ENCODE measurements at places on chromosomes 1 and 21. TPM values are rescaled to one million over a fixed set of nuclear protein-coding genes. Genes with fewer than 3 reads are reported as not detected.
A peak's percentile ranks its signal among the peaks of the same experiment; 100 is the strongest.

DNA sequence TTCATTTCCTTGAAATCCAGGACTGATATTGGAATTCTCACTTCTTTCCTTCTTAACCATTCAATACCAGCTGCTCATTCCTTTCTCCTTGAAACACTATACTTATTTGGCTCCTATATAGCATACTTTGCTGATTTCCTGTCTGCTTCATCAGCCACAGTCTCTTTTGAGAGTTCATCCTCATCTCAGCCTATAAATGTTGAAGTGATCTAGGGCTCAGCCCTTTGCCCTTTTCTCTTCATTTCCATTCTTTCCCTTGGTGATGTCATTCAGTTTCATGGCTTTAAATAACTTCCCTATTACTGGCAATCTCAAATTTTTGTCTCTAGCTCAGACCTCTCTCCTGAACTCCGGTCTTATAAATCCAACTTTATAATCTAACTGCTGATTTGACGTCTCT is 24.1 kb upstream of the RABGAP1L start:
- H3K4me3 ChIP-seq: no peak overlapping the region
- H3K4me1 ChIP-seq: no peaks in the 10 kb centered on the region
- no peak for DNase-seq

DNA sequence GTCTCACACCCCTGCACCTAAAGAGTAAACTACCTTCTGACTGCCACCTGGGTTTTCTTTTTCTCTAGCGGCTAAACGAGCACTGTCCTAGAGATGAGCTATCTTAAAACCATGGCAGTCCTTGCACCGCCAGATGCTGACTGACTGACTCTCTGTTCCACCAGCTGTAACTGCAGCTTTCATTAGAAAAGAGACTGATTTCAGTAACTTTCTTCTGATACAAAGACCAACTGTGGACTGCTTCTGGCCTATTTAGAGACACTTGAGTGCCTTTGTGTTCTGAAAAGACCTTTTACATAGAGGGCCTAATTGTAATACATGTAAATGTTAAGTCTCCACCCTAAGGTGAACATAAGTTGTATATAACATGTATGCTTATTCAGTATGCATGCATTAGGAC is 152.5 kb downstream of the DISC1 start:
- no peaks in the 10 kb centered on the region for H3K36me3 ChIP-seq
- peaks cover 7% of the 10 kb centered on the region for H3K4me1 ChIP-seq
- no peaks in the 10 kb centered on the region for H3K27me3 ChIP-seq

GRCh38 chr1:24009406-24009805 is 29.3 kb upstream of the SRSF10 start:
- DNase-seq: no peak
- H3K4me1 ChIP-seq: peaks cover 24% of the 10 kb centered on the region
- no peaks in the 10 kb centered on the region for H3K27me3 ChIP-seq
- H3K36me3 ChIP-seq: no peaks in the 10 kb centered on the region
- peak overlapping the region; percentile 74 for H3K27ac ChIP-seq

DNA sequence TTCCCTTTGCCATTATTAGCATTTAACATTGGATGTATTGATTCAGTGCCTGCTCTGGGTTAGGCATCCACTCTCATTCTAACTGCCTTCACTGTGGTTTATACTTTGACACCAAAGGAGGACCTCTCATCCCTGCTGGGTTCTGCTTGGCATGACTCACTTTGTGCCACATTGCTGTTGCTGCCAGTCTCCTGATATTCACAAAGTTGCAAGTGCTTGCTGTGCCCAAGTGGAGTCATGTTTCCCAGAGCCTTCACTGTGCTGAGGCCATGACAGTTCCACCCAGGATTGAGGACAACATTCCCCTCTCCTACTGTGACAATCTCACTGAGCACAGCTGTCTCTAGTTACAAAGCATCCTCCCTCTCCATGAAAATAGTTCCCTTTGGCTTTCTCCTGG is 519.9 kb upstream of the USP24 start:
- no peak overlapping the region for H3K27ac ChIP-seq
- H3K4me1 ChIP-seq: no peaks in the 10 kb centered on the region
- H3K36me3 ChIP-seq: no peaks in the 10 kb centered on the region
- no peak overlapping the region for H3K4me3 ChIP-seq
- H3K27me3 ChIP-seq: no peaks in the 10 kb centered on the region
- no peak for DNase-seq

C1orf94 gene
- not detected for total RNA-seq

DRAXIN gene
- total RNA-seq: not detected

GRCh38 chr1:111535256-111536191 is 32.1 kb upstream of the ADORA3 start:
- no peaks in the 10 kb centered on the region for H3K27me3 ChIP-seq
- peak overlapping the region; percentile 81 for H3K27ac ChIP-seq
- no peak for DNase-seq
- H3K4me3 ChIP-seq: peak overlapping the region; percentile 54
- H3K4me1 ChIP-seq: peaks cover 39% of the 10 kb centered on the region

- H3K27ac ChIP-seq: no peak within 1 kb of the TSS
- H3K4me3 ChIP-seq: peak within 1 kb of the TSS; percentile 68
- H3K27me3 ChIP-seq: no peaks in the 10 kb centered on the region
These were observed at the start of gene ZNF695 for GRCh38 chr1:247007511-247008405. ZNF695 (minus strand) TSS chr1:247008057; CDS start chr1:247007908, 149 bp downstream.

DCDC2B gene
- not detected for total RNA-seq

DNA sequence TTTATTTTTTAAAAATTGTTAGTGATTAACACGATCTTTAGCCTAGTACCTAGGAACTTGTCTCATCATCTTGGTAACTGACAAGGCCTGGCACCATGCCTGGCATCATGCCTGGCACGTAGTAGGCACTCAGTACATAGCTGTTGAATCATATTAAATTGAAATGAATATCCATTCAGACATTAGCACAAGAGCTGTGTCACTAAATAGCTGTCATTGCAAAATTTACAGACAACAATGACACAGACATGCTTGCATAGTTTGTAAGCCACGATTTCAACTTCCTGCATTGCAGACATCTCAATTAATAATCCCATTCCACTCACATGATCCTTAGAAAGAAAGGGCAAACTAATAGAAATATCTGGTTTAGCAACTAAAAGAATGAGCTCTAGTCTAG is 15.4 kb upstream of the PHACTR4 start:
- H3K4me1 ChIP-seq: no peaks in the 10 kb centered on the region
- no peak for DNase-seq
- no peaks in the 10 kb centered on the region for H3K27me3 ChIP-seq
- H3K27ac ChIP-seq: no peak overlapping the region

TCEA3 gene
- 22.2 TPM for total RNA-seq

GPA33 gene
- not detected for total RNA-seq

NEGR1 gene
- total RNA-seq: 14.4 TPM

DNA sequence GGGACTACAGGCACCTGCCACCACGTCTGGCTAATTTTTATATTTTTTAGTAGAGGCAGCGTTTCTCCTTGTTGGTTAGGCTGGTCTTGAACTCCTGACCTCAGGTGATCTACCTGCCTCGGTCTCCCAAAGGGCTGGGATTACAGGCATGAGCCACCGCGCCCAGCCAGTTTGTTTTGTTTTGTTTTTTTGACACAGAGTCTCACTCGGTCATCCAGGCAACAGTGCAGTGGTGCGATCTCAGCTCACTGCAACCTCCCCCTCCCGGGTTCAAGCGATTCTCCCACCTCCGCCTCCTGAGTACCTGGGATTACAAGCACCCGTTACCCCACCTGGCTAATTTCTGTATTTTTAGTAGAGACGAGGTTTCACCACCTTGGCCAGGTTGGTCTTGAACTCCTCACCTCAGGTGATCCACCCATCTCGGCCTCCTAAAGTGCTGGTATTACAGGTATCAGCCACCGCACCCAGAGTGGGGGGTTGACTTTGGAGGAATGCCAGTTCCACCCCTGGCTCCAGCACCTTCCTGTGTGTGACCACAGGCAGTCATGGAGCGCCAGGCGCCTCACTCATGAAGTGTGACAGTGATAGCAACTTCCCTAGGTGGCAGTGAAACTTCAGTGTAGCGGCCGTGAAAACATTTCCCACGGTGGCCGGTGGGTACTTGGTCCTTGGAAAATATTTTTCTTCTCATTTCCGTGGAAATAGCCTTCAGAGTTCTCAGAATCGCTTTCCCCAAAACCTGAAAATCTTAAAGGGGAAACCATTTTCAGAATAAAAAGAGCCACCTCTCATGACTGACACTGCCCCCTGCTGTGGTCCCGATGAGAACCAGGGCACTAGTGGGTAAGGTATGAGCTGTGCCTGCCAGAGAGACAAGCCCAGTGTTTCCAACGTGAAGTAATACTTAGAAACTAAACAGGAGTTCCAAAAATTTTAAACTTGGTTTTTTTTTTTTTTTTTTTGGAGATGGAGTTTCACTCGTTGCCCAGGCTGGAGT is 48.6 kb downstream of the WDR4 start:
- DNase-seq: no peak
- H3K36me3 ChIP-seq: no peaks in the 10 kb centered on the region
- H3K27ac ChIP-seq: no peak overlapping the region
- H3K27me3 ChIP-seq: peaks cover 3% of the 10 kb centered on the region
- H3K4me3 ChIP-seq: no peak overlapping the region

RPL11 gene
- total RNA-seq: 433 TPM

DHX9 gene
- total RNA-seq: 62.7 TPM

GSTM5 gene
- 2.0 TPM for total RNA-seq

- peak overlapping the region; percentile 84 for H3K27ac ChIP-seq
- no peaks in the 10 kb centered on the region for H3K36me3 ChIP-seq
- H3K27me3 ChIP-seq: no peaks in the 10 kb centered on the region
These were observed 5.8 kb upstream of the FAM167B start for GRCh38 chr1:32241001-32241763.

SLAMF9 gene
- not detected for total RNA-seq

SPATA6 gene
- 16.1 TPM for total RNA-seq

- no peak for DNase-seq
- no peaks in the 10 kb centered on the region for H3K27me3 ChIP-seq
- H3K36me3 ChIP-seq: no peaks in the 10 kb centered on the region
- H3K4me1 ChIP-seq: peaks cover 20% of the 10 kb centered on the region
These were observed 29.1 kb downstream of the LAMB3 start for GRCh38 chr1:209622841-209623829.

DNA sequence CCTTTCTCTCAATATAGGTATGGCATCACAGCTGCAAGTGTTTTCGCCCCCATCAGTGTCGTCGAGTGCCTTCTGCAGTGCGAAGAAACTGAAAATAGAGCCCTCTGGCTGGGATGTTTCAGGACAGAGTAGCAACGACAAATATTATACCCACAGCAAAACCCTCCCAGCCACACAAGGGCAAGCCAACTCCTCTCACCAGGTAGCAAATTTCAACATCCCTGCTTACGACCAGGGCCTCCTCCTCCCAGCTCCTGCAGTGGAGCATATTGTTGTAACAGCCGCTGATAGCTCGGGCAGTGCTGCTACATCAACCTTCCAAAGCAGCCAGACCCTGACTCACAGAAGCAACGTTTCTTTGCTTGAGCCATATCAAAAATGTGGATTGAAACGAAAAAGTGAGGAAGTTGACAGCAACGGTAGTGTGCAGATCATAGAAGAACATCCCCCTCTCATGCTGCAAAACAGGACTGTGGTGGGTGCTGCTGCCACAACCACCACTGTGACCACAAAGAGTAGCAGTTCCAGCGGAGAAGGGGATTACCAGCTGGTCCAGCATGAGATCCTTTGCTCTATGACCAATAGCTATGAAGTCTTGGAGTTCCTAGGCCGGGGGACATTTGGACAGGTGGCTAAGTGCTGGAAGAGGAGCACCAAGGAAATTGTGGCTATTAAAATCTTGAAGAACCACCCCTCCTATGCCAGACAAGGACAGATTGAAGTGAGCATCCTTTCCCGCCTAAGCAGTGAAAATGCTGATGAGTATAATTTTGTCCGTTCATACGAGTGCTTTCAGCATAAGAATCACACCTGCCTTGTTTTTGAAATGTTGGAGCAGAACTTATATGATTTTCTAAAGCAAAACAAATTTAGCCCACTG is 11.5 kb downstream of the HIPK1 start:
- peaks cover 9% of the 10 kb centered on the region for H3K4me1 ChIP-seq
- no peak for DNase-seq
- peaks cover 7% of the 10 kb centered on the region for H3K36me3 ChIP-seq
- no peaks in the 10 kb centered on the region for H3K27me3 ChIP-seq

GRCh38 chr21:31145274-31145673 is 107.0 kb upstream of the KRTAP19-8 start:
- no peak overlapping the region for H3K27ac ChIP-seq
- no peaks in the 10 kb centered on the region for H3K27me3 ChIP-seq
- no peak for DNase-seq
- H3K4me1 ChIP-seq: no peaks in the 10 kb centered on the region
- no peak overlapping the region for H3K4me3 ChIP-seq

GRCh38 chr1:42164551-42165420 is at the start of gene GUCA2A:
GUCA2A (minus strand) TSS chr1:42164745; CDS start chr1:42164712, 33 bp downstream.
- DNase-seq: no peak
- H3K36me3 ChIP-seq: no peaks in the 10 kb centered on the region
- no peak within 1 kb of the TSS for H3K4me3 ChIP-seq
- H3K4me1 ChIP-seq: peaks cover 4% of the 10 kb centered on the region
- H3K27me3 ChIP-seq: no peaks in the 10 kb centered on the region
- H3K27ac ChIP-seq: no peak within 1 kb of the TSS

- H3K4me1 ChIP-seq: no peaks in the 10 kb centered on the region
- DNase-seq: no peak
- H3K27ac ChIP-seq: no peak overlapping the region
- H3K4me3 ChIP-seq: no peak overlapping the region
- no peaks in the 10 kb centered on the region for H3K27me3 ChIP-seq
These were observed 243.2 kb upstream of the NR5A2 start for GRCh38 chr1:199784138-199784895.

- no peak for DNase-seq
- no peaks in the 10 kb centered on the region for H3K4me1 ChIP-seq
- no peak overlapping the region for H3K4me3 ChIP-seq
These were observed 355.8 kb upstream of the NR5A2 start for GRCh38 chr1:199671684-199672083.

DNA sequence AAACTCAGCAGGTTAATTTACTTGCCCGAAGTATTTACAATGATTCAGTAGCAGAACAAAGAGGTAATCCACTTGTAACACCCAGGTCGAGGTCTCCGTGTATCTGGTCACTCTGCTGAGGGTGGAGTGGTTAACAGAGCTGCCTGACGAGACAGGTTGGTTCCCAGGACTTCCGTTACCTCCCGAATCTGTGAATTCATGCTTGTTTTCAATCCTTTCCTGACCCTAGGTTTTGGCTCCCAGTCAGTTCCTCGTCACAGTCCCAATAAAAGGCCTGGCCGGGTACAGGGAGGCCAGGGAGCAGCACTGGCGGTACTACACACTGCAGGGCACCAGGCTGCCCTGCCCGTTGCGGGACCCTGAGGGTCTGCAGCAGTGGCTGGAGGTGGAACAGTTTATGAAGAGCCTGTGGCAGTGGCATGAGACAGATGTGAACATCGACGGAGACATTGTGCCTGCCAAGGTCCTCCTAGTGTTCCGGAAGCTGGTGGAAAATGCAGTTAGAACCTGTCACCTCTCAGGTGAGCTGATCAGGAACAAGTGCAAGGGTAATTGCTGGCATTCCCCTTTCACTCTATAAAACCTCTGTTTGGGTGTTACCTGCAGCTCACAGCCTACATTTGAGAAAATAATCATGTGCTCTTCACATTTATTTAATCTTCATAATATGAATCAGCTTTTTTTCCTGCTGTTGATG is 12.8 kb downstream of the MAB21L3 start:
- H3K27ac ChIP-seq: no peak overlapping the region
- H3K27me3 ChIP-seq: no peaks in the 10 kb centered on the region
- no peaks in the 10 kb centered on the region for H3K4me1 ChIP-seq
- H3K4me3 ChIP-seq: no peak overlapping the region
- no peaks in the 10 kb centered on the region for H3K36me3 ChIP-seq
- DNase-seq: no peak

- H3K4me1 ChIP-seq: peaks cover 7% of the 10 kb centered on the region
- no peak for DNase-seq
- no peaks in the 10 kb centered on the region for H3K36me3 ChIP-seq
- no peak overlapping the region for H3K27ac ChIP-seq
- no peak overlapping the region for H3K4me3 ChIP-seq
- H3K27me3 ChIP-seq: no peaks in the 10 kb centered on the region
These were observed 96.6 kb downstream of the ZFYVE9 start for GRCh38 chr1:52238474-52238873.
